ENCODE measurements at places on chromosomes 4 and X.

DNA sequence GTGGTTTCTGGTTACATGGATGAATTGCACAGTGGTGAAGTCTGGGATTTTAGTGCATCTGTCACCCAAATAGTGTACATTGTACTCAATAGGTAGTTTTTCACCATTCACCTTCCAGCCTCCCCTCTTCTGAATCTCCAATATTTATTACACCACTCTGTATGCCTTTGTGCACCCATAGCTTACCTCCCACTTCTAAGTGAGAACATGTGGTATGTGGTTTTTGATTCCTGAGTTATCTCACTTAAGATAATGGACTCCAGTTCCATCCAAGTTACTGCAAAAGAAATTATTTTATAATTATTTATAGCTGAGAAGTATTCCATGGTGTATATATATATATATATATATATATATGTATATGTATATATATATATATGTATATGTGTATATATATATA, 155.8 kb downstream of the HHIP start:
- DNase-seq: no peak

GRCh38 chr4:37760840-37761239, 65.6 kb upstream of the PGM2 start:
- DNase-seq: no peak

GRCh38 chr4:10403633-10404445, 53.4 kb downstream of the ZNF518B start:
- no peak for DNase-seq

- no peak for DNase-seq
Observed at GRCh38 chr4:162699629-162700028, 467.1 kb downstream of the NAF1 start.

DNA sequence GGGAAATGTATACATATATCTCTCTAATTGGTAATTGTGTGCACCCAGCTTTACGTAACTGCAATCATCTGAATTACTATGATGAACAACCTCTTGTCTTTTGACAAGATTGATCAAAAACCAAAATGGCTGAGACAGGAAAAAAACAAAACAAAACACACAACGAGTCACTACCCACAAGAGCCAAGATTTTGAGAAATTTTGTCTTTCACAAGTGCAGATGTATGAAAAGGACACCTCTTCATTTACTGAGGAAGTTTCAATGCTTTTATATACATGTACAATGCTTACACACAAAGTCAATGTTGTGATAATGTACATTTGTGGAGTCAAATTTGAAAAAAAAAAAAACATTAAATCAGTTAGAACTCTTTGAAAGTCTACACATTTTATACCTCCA, 224.6 kb downstream of the SCFD2 start:
- DNase-seq: no peak
